ENCODE measurements at places on chromosomes 16 and 17.

DNA sequence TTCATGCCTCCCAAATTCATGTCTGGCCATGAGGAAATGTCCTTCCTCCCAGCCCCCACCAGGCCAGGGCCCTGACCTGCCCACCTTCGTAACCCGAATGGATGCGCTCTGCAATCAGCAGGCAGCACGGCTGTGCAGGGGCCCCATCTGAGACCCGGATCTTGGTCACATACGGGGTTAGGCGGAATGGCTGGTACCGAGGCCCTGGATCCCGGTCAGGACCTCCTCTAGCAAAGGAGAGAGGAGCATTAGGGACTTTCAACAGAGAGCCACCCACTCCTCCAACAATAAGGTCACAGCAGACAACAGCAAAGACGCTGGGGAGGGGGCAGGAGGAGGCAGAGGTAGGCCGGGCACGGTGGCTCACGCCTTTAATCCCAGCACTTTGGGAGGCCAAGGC lies 3.6 kb downstream of the PER1 start:
- no peak for DNase-seq
- no peaks in the 10 kb centered on the region for H3K27me3 ChIP-seq

DNA sequence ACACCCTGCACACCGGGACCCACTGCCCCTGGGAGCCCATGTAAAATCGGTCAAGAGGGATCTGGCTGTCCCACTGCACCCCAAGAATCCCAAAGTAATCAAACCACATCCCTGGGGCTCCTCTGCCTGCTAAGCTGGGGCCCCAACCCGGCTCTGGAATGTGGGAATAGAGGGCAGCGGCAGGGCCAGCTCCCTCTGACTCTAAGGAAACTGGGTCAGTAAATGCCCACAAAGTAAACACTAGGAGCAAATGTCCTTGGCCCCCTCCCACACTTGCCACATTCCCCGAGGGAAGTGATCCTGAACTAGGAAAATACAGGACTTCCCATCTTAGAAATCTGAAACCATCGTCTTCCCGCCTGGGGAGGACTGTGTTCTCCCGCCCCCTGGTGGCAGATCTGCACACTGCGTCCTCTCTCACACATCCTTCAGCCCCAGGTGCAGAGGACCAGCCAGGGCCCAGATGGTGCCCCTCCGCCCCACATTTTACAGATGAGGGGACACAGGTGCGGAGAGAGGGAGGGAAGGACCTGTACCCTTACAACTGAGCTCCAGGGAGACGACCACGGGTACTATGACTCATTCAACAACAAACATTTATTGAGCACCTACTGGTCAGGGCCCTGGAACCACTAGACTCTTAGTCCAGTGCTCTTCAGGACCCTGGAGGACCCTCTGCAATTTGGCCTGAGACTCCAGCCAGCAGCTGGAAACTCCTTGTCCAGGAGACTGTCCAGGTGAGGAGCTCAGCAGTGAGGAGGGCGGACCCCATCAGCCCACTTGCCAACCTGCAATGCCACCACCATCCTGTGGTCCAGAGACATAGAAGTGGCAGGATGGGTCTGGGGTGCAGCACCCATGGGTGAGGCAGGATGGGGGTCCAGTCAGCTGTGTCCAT lies 10.1 kb downstream of the P3H4 start:
- H3K4me1 ChIP-seq, result no peaks in the 10 kb centered on the region
- peak; percentile 66 for DNase-seq
- H3K4me3 ChIP-seq, result no peak overlapping the region
- no peaks in the 10 kb centered on the region for H3K27me3 ChIP-seq

DNA sequence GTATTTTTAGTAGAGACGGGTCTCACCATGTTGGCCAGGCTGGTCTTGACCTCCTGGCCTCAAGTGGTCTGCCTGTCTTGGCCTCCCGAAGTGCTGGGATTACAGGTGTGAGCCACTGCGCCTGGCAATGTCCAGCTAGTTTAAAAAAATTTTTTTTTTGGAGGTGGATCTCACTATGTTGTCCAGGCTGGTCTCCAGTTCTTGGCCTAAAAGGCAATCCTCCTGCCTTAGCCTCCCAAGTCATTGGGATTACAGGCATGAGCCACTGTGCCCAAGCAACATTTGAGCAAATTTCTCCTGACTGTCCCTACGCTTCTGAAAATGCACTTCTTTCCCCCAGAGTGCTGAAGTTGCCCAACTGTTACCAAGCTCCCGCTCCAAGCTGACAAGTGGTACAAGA lies 8.0 kb downstream of the MAP3K14 start:
- no peak overlapping the region for H3K4me3 ChIP-seq
- no peaks in the 10 kb centered on the region for H3K27me3 ChIP-seq
- no peaks in the 10 kb centered on the region for H3K36me3 ChIP-seq
- no peak overlapping the region for H3K27ac ChIP-seq

GRCh38 chr17:4789951-4790704 lies 1.4 kb downstream of the GLTPD2 start:
- H3K4me3 ChIP-seq, result peak overlapping the region; percentile 84
- no peaks in the 10 kb centered on the region for H3K36me3 ChIP-seq
- H3K4me1 ChIP-seq, result peaks cover 36% of the 10 kb centered on the region

DNA sequence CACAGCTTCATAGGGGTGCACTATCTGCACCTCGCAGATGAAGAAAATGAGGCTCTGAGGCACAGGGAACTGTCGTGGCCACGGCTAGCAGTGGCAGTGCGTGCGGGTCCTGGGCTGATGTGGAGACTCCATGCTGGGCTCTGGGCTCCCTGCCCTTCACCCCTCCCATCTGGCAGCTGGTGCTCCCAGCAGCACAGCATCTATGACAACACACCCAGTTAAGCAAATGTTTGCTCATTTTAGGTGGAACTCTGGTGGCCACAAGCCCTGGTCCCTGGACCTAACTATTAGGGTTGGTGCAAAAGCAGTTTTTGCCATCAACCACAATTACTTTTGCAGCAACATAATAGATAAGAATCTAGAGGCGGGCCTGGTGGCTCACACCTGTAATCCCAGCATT lies 30.9 kb downstream of the IFT140 start:
- no peak for DNase-seq
- no peaks in the 10 kb centered on the region for H3K27me3 ChIP-seq
- H3K36me3 ChIP-seq, result peaks cover 4% of the 10 kb centered on the region

GRCh38 chr16:31009894-31010584 lies 399 bp downstream of the STX1B start:
- no peak for DNase-seq
- peaks cover 23% of the 10 kb centered on the region for H3K27me3 ChIP-seq
- no peak overlapping the region for H3K27ac ChIP-seq
- H3K4me1 ChIP-seq, result no peaks in the 10 kb centered on the region

- no peak overlapping the region for H3K27ac ChIP-seq
- no peak for DNase-seq
- H3K4me3 ChIP-seq, result no peak overlapping the region
- no peaks in the 10 kb centered on the region for H3K27me3 ChIP-seq
- peaks cover 17% of the 10 kb centered on the region for H3K4me1 ChIP-seq
- H3K36me3 ChIP-seq, result peaks cover 29% of the 10 kb centered on the region
These were observed 33.0 kb downstream of the COG7 start for GRCh38 chr16:23420011-23420410.

DNA sequence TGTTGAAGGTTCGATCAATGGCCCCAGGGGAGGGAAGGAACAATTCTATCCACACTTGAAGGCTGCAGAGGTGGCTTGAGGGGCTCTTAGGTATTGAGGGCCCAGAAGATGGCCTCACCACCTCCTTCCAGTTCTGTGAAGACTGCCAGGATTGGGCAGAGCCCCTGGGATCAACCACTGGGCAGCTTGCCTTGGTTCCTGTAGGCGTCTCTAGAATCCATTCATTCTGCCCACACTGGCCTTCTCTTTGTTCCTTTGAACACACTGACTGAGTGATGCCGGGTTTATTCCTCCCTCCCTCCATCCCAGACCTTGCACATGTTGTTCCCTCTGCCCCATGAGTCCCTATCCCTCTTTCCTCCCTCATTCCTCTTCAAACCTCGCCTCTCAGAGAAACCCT lies 50.5 kb downstream of the SYT17 start:
- no peaks in the 10 kb centered on the region for H3K36me3 ChIP-seq
- H3K4me3 ChIP-seq, result no peak overlapping the region
- no peaks in the 10 kb centered on the region for H3K4me1 ChIP-seq
- no peaks in the 10 kb centered on the region for H3K27me3 ChIP-seq
- no peak for DNase-seq

DNA sequence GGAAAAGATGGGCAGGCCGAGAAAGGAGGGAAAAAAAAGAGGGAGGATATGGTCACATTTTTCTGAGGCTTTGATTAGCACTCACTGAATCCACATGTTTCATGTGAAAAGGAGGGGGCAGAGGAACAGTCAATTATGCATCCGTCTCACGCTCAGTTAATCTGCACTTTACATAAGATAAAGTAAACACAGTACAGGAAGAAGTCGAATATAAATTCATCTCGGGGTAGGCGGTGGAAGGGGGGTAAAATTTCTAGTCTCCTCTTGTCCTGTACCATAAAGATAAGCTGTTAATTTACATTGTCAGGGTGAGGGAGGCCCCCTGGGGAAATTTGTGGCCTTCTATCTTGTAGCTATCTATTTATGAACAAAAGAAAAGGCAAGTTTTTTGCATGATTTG lies 73.1 kb upstream of the CES5A start:
- peak; percentile 4 for DNase-seq
- H3K27me3 ChIP-seq, result peaks cover 13% of the 10 kb centered on the region
- no peaks in the 10 kb centered on the region for H3K4me1 ChIP-seq

- H3K4me1 ChIP-seq, result no peaks in the 10 kb centered on the region
- H3K27me3 ChIP-seq, result no peaks in the 10 kb centered on the region
- no peaks in the 10 kb centered on the region for H3K36me3 ChIP-seq
- H3K27ac ChIP-seq, result no peak overlapping the region
- DNase-seq, result no peak
These were observed 681.7 kb downstream of the MAF start for GRCh38 chr16:78918805-78919305.

GRCh38 chr16:27113341-27113841 lies 46.7 kb downstream of the C16orf82 start:
- H3K27me3 ChIP-seq, result no peaks in the 10 kb centered on the region
- peaks cover 5% of the 10 kb centered on the region for H3K4me1 ChIP-seq
- no peak for DNase-seq
- no peak overlapping the region for H3K4me3 ChIP-seq

DNA sequence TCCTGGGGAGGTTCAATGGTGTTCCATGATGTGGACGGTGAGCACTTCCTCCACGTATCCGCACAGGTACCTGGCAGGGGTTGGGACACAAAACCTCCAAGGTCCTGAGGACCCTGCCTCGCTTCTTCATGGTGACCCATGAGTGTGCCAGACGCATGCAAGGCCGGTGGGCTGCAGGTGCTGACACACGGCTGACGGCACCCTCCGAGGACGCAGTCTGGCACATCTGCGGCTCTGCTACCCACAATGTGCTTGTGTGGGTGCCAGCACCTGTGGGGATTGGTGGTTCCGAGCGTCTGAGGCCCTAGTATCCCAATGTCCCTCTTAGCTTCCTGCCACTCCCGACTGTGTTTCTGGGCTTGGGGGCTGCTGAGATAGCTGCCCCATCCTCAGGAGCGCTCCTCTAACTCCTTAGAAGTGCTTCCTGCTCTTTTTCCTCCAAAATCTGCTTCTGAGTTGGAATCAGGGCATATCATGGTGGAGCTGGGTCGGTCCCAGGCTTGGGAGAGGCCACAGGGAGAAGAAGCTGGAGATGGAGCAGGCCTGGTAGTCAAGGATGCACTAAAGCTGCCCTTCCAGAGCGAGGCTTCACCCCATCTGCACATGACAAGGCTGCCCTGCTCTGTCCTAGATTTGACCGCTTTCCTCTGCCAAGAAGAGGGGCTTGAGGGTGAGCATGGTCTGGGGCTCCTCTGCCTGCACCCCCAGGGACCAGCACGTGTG lies 1.6 kb downstream of the CYGB start:
- no peak overlapping the region for H3K4me3 ChIP-seq
- DNase-seq, result no peak
- H3K27ac ChIP-seq, result no peak overlapping the region
- peaks cover 5% of the 10 kb centered on the region for H3K27me3 ChIP-seq
- no peaks in the 10 kb centered on the region for H3K36me3 ChIP-seq
- H3K4me1 ChIP-seq, result peaks cover 7% of the 10 kb centered on the region

DNA sequence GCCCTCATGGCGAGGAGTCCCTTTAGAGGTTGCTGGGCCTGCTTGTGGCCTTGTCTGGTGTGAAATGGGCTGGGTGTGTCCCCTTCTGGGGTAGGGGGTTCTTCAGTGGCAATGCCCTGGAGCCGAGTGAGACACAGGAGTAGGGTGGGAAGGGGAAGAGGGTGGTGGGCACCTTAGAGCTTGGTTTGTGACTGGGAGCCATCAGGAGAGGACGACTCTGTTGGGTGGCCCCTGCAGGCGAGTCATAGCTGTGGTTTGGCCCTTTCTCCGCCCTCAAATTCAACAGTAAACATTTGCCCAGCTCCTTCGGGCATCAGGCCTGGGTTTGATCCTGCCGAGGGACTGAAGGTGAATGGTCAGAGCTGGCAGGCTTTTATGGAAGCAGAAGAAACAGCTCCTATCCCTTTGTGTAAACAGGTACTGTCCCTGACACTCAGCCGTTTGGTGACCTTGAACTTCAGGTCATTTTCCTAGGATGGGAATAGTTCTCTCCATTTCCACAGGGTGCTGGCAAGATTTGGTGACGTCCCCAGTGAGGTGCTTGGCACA lies 2.9 kb downstream of the E4F1 start:
- no peak for DNase-seq
- H3K4me3 ChIP-seq, result no peak overlapping the region
- no peak overlapping the region for H3K27ac ChIP-seq
- no peaks in the 10 kb centered on the region for H3K4me1 ChIP-seq
- no peaks in the 10 kb centered on the region for H3K27me3 ChIP-seq

DNA sequence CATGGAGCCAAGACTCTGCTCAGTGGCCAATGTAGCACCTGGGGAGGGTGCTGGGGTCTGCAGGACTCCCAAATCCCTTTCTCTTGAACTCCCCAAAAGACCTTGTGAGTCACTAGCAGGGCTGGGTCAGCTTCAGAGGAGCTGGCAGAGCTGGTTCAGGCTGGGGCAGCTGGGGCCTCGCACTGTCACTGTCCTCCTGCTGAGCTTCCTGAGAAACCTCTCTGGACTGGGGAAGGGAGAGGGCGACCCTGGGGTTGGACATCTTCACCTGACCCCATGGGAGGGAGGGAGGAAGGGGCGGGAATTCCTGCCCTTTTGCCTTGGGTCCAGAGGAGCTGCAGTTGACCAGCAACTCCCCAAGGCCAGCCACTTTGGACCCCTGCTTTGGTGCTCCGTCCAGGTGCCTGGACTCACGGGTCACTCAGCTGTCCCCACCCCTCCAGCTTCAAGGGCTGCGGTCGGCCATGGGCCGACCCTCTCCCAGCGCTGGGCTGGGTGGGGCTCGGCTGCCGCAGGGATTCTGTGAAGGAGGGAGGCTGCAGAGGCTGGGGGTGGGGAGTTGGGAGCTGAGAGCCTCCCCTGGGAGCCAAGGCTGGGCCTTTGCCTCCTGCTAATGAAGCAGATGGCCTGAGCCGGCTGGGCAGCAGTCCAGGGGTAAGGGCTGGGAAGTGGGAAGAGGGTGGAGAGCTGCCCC lies 9.2 kb downstream of the FMNL1 start:
- H3K4me1 ChIP-seq, result peaks cover 5% of the 10 kb centered on the region
- H3K4me3 ChIP-seq, result no peak overlapping the region
- no peak for DNase-seq
- no peaks in the 10 kb centered on the region for H3K36me3 ChIP-seq

DNA sequence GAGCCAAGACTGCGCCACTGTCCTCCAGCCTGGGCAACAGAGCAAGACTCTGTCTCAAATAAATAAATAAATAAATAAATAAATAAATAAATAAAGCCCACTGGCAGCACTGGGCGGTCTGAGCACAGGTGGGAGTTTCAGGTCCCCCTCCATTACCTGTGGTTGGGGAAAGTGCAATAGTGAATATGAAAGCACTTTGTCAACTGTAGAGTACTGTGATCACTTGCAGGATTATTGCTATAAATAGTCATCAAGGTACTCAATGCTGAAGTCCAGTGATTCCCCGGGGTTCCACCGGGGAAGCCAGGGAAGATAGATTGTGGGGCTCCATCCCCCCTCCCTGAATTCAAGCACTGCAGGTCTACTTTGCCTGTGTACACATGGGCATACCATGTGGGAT lies 42.7 kb upstream of the CPNE2 start:
- H3K27me3 ChIP-seq, result no peaks in the 10 kb centered on the region
- no peak for DNase-seq
- H3K27ac ChIP-seq, result no peak overlapping the region
- H3K36me3 ChIP-seq, result no peaks in the 10 kb centered on the region
- no peak overlapping the region for H3K4me3 ChIP-seq
